Right ventricle myocardium superior (tissue), 1 donor: ENCODE measurements at places on chromosomes 7 and 10. TPM values are rescaled to one million over a fixed set of nuclear protein-coding genes. Genes with fewer than 3 reads are reported as not detected.

Gene MKI67
- 2.4 TPM for total RNA-seq

Gene HOXA9
- not detected for total RNA-seq

Gene HMX2
- total RNA-seq: not detected

Gene CCL24
- total RNA-seq: not detected

Gene OPN1SW
- not detected for total RNA-seq

Gene UCMA
- total RNA-seq: not detected

Gene PDGFA
- 34.5 TPM for total RNA-seq

Gene PTPRN2
- 1.2 TPM for total RNA-seq

Gene HECTD2
- total RNA-seq: 2.4 TPM

Gene FFAR4
- total RNA-seq: 0.16 TPM

Gene OR2A12
- total RNA-seq: not detected

Gene HYAL4
- not detected for total RNA-seq

Gene ENO4
- total RNA-seq: 0.46 TPM

Gene VIM
- total RNA-seq: 364 TPM

Gene NOD1
- total RNA-seq: 7.6 TPM

Gene SPDYE5
- not detected for total RNA-seq

Gene ZCWPW1
- total RNA-seq: 5.4 TPM

Gene BLNK
- total RNA-seq: 0.73 TPM

Gene GHRHR
- not detected for total RNA-seq

Gene AKR1C3
- 30.3 TPM for total RNA-seq

Gene ADCYAP1R1
- 4.8 TPM for total RNA-seq

Gene FUOM
- total RNA-seq: 7.4 TPM

Gene C7orf57
- total RNA-seq: not detected

Gene NACAD
- total RNA-seq: 4.7 TPM

Gene AKR1D1
- total RNA-seq: not detected

Gene PCLO
- 3.8 TPM for total RNA-seq

Gene SPDYE2B
- not detected for total RNA-seq

Gene TMEM213
- not detected for total RNA-seq

Gene NUTM2A
- total RNA-seq: 1.9 TPM

Gene NXPH1
- not detected for total RNA-seq

Gene PVRIG
- total RNA-seq: not detected

Gene IL6
- 1.0 TPM for total RNA-seq

Gene LIPJ
- total RNA-seq: not detected

Gene AKAP9
- 44.0 TPM for total RNA-seq

Gene RSPH10B2
- not detected for total RNA-seq

Gene OPALIN
- total RNA-seq: not detected

Gene TEX47
- not detected for total RNA-seq

Gene CTBP2
- total RNA-seq: 29.4 TPM

Gene RPEL1
- total RNA-seq: not detected

Gene GSTO1
- total RNA-seq: 173 TPM

Gene VAX1
- not detected for total RNA-seq

Gene DKK1
- not detected for total RNA-seq

Gene LSM8
- 19.5 TPM for total RNA-seq

Gene GUSB
- 16.1 TPM for total RNA-seq

Gene GFRA1
- 5.9 TPM for total RNA-seq

Gene CDNF
- total RNA-seq: 2.3 TPM

Gene PAPOLB
- 0.05 TPM for total RNA-seq

Gene ASL
- 8.8 TPM for total RNA-seq

Gene LRRC17
- 1.0 TPM for total RNA-seq

Gene PLEKHS1
- not detected for total RNA-seq

Gene SORCS1
- total RNA-seq: 1.7 TPM

Gene IFIT1
- 28.1 TPM for total RNA-seq

Gene MALRD1
- 1.1 TPM for total RNA-seq

Gene C7orf33
- not detected for total RNA-seq

Gene SPDYE6
- total RNA-seq: not detected

Gene COL26A1
- not detected for total RNA-seq

Gene ADAM22
- 1.3 TPM for total RNA-seq

Gene PDZD7
- 0.38 TPM for total RNA-seq

Gene FOXI2
- total RNA-seq: not detected
